Activated T-helper 1 cell treated with Interleukin-2 at 50 U/mL for 16 hours (primary cell): ENCODE measurements at places on chromosomes 2 and 18.

- DNase-seq, result no peak
Measured at GRCh38 chr18:36229188-36229587, 41.9 kb downstream of the MOCOS start.

- no peak for DNase-seq
Measured at GRCh38 chr2:134763164-134763710, 44.4 kb upstream of the TMEM163 start.

GRCh38 chr18:26902291-26902690, 36.8 kb upstream of the AQP4 start:
- DNase-seq, result no peak

- DNase-seq, result no peak
Measured at GRCh38 chr2:65664931-65665330, 232.5 kb upstream of the SPRED2 start.

GRCh38 chr18:2926528-2926927, 79.7 kb downstream of the EMILIN2 start:
- no peak for DNase-seq

DNA sequence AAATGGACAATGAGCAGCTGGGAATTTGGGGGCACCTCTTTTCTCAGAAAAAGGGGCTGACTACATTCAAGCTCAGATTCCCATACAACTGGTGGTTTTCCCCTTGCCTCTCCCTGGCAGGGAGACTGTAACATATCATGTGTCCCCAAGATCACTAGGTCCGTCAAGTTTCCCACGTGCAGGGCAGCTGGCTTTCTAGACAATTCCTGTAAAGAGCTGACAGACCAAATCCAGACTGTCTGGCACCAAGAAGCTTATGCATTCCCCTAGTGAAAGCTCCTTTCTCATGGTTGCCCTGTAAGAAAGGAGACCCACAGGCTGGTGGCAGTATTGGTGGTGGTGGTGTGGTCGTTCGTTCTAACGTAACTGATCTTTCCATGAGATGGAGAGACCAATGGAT, 48.8 kb downstream of the THUMPD2 start:
- no peak for DNase-seq

DNA sequence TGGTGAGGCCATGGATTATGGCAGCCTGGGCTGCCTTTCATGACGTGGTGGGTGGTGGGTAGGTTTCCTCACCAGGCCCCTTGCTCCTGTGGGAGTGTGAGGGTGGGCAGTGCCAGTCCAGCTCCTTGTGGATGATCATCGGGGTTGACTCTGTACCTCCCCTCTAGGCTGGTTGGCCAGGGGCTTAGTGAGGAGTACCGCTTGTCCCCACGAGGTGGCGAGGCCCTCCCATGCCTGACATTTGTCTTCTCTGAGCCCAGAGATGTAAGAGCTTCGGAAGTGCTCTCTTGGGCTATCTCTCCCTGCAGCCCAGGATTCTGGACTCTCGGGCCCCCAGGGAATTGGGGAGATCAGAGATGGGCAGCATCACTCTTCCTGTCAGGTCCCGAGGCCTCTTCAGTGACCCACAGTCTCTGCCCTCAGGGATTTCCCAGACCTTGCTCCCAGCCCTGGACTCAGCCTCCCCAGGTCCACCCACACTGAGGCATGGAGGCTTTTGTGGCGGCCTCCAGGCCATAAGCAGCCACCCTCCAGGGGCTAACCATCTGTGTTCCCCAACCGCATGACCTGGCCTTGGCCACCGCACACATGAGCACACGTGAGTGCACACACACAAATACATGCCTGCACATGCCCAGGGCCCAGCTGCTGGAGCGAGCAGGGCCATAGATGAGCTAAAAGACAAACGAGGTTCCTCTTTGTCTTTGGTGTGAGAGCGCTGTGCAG, 6.5 kb downstream of the SPR start:
- DNase-seq, result no peak

- DNase-seq, result no peak
Measured at GRCh38 chr2:66189553-66189952, 245.4 kb upstream of the MEIS1 start.

- DNase-seq, result no peak
Measured at GRCh38 chr2:40445467-40445866, 6.4 kb downstream of the SLC8A1 start.

GRCh38 chr2:233593201-233593600, 24.2 kb upstream of the UGT1A8 start:
- DNase-seq, result no peak

DNA sequence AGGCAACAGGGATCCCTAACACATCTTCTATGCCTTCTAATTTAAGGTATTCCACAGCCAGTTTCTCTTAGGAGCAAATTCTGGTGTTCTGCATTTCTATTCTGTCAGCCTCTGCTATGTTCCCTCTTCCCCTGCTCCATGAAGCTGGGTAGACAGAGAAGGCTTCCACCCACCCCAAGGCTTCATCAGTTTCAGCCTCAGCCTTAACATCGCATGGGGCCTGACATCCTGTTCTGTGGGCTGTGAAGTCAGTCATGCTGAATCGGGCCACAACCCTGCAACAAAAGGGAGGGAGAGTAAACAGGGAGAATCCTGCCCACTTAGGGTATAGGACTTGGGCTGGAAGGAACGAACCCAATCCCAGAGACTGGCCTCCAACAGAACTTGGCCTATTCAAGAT, 70.6 kb upstream of the PPM1B start:
- DNase-seq, result no peak

GRCh38 chr2:226483143-226483542, 316.5 kb downstream of the IRS1 start:
- no peak for DNase-seq

DNA sequence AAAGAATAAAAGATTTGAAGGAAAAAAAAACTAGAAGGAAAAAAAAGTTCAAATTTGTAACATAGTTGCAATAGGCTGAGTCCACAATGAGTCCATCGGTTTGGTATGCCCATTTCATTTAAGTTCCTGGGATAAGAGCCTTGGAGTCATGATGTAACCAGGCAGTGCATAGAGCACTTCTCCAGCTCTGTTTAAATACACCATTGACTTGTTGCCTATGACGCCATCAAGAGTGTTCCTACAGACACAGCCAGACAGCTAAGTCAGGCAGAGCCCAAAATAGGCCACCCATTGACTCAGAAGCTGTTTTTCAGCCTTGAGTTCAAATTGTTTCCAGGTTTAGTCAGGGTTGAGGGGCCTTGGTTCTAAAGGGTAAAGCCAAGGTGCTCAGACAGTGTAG, 44.9 kb downstream of the SOCS6 start:
- no peak for DNase-seq

DNA sequence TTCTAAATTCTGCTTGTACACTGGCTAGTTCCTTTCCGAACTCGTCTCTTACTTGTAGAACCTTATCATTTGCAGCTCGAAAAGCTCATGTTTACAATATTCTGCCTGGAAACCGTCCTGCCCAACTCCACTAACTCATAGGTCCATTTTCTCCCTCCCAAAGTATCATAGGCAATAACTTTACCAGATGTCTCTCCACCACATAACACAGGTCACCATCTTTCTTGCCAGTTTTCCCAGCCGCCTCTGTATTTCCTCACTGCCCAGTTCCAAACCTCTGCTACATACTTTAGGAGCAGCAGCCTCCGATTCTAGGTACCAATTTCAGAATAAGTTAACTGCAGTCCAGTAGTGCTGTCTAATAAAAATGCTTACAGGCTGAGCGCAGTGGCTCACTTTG, 259.5 kb downstream of the GLI2 start:
- DNase-seq, result no peak

DNA sequence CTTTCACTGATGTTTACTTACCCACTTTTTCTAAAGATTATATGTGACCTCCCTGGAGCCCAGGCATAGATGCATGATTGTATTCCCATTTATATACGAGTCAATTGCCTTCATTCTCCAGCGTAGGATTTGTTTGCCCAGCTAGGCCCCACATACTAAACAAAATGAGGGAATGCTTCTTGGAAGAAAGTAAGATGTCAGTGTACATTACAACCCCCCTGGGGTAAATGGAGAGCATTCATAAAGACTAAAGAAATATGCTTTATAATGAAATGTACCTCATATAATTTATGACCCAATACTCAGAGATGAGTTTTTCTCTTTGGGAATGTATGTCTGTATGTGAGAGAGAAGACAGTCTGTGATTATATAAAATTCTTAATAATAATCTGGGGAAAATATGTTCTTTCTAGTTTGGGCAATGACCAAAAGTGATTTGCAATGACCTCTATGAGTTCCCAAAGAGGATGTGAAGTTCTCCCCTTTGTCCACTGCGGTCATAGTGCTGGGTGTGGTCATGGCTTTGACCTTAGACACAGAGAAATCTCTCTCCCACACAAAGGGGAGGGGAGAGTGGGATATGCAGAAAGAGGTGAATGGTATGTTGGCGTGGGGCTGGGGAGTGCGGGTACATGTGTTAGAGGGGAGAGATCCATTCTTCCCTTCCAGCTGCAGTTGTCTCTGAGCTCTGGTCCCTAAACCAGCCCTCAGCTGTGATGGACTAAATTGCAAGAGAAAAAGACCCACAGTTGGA, 175.6 kb downstream of the EN1 start:
- DNase-seq, result no peak

DNA sequence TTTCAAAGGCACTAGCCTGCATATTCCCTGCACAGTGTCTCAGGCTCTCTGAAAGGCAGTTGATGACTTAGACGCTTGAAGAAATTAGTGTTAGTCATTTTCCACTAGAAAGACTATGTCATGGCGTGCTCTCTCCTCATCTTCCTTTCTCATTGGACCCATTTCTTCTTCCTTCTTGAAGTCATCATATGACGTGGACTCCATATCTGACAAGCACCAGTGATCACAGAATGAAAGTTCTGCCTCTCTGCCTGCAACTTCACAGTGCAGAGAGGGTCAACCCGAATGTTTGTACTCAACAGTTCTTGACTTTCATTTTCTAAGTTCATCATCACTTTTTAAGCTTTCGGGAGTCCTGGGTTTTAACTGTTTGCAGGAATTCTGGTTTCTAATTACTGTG, 63.7 kb upstream of the CYRIA start:
- no peak for DNase-seq

DNA sequence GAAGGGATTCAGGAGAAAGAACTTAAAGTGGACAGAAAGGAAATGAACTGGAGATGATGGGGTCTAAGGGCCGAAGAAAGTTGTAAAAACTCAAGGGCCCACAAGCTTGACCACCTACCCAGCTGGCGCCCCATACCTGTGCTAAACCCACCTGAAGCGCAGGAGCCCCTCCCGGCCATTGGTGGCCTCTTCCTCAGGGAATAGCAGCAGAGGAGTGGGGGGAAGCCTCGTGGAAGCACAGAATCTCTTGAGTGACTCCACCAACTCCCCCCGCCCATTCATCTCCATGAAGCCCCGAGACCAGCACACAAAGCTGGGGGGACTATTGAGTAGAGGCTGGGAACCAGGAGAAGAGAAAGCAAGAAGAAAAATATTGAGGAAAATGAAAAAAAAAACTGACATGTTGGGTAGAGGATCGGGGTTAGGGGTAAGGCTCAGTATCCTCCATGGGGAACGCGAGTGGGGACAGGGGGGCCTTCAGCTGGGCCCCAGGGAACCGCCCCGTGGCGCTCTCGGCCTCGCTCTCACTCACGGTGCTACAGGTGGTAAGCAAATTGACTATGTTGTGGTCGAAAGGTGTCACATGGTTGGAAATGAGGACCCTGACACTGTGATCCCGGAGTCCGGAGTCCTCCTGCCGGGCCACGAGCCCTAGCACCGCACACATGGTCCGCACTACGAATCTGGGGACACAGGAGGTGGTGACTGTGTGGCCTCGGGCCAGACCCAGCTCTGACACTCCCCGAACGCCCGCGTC, 728 bp downstream of the AUP1 start:
- no peak for DNase-seq

- DNase-seq, result no peak
Measured at GRCh38 chr2:73324126-73324725, 30.9 kb upstream of the EGR4 start.

DNA sequence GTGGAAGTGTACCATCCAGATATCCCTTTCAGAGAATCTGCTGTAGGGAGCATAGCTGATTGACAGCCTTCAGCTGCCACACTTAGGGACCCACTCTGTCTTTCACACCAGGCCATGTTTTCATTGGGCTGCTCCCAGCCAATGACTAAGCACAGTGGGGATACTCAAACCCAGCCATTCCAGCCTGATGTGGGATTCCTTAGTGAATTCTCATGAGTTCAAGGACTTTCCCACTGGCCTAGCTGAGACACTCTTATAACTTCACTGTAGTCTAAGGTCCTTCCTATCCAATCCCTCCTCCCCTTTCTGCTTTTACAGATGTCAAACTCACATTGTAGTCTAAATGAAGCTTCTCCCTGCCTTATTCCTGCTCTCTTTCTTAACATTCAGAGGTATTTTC, 201.2 kb downstream of the PIK3C3 start:
- DNase-seq, result no peak

DNA sequence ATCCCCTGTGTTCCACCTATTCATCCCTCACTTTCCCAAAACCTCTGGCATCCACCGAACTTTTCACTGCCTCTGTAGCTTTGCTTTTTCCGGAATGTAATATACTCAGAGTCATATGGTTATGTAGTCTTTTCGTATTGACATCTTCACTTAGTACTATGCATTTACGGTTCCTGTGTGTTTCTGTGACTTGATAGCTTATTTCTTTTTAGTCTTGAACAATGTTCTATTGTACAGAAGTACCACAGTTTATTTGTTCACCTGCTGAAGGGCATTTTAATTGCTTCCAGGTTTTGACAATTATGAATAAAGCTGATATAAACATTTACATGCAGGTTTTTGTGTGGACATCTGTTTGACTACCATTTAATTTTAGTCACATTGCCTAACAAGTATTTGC, 154.7 kb upstream of the DOK6 start:
- DNase-seq, result no peak

GRCh38 chr2:47360927-47361326, 42.0 kb upstream of the MSH2 start:
- no peak for DNase-seq

DNA sequence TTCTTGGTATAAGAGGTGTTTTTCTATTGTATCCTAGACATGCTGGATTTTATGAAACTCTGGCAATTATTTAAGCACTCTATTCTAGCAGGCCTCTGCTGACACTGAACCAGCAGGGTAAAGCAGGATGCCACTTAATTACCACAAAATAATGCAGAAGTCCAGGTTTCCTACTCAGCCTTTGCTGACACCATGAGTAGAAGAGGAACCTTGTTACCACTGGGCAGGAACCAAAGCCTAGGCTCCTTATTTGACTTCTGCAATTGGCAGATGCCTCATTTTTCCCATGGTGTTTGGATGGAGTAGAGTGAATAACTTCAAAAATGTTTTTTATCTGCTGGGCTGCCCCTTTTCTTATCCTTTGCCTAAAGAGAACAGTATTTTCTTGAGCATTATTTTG, 60.8 kb downstream of the THNSL2 start:
- no peak for DNase-seq

GRCh38 chr2:66862885-66863650, 428.1 kb downstream of the MEIS1 start:
- no peak for DNase-seq

- no peak for DNase-seq
Measured at GRCh38 chr18:48762836-48763718, 187.7 kb downstream of the SMAD7 start.

GRCh38 chr18:58955738-58956137, 91.1 kb downstream of the ZNF532 start:
- DNase-seq, result no peak

GRCh38 chr18:10471574-10471973, 17.1 kb downstream of the APCDD1 start:
- no peak for DNase-seq
